ENCODE measurements at places on chromosomes 1 and 21.

- no peak for DNase-seq
Observed at GRCh38 chr1:24206516-24207394, 19.7 kb upstream of the IFNLR1 start.

GRCh38 chr1:244192325-244192724, 141.2 kb downstream of the ZBTB18 start:
- no peak for DNase-seq

DNA sequence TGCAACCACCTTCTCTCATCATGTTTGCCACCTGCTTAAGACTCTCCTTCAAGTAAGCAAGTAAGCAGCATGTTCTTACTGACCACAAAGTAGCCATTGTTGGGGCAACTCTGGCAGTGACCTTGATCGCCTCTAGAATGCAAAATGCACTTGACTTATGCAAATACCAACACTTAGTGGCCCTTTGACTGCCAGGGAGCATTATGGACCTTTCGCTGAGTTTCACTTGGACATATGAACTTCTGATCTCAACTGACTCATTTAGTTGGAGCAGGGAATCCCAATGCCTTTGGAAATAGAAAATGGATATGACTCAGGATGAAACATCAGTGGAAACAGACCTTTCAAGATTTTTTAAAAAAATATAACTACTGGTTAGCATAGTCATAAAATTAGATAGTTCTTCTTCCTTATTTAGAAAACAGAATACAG, 6.1 kb upstream of the PLA2G5 start:
- no peak for DNase-seq

DNA sequence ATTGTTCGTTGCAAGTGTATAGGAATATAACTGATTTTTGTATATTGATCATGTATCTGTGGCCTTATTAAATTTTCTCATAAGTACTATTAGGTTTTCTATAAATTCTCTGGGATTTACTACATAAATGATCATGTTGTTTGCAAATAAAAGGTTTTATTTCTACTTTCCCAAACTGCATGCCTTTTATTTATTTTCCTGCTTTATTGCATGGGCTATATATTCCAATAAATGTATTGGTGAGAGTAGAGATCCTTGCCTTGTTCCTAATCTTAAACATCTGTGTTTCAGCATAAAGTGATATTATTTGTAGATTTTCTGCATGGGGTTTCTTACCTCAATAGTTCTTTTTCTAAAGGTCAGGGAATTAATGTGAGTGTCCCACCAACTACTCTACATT, 107.0 kb upstream of the CD55 start:
- DNase-seq = no peak

GRCh38 chr1:48955774-48956173, 179.1 kb upstream of the BEND5 start:
- no peak for DNase-seq

DNA sequence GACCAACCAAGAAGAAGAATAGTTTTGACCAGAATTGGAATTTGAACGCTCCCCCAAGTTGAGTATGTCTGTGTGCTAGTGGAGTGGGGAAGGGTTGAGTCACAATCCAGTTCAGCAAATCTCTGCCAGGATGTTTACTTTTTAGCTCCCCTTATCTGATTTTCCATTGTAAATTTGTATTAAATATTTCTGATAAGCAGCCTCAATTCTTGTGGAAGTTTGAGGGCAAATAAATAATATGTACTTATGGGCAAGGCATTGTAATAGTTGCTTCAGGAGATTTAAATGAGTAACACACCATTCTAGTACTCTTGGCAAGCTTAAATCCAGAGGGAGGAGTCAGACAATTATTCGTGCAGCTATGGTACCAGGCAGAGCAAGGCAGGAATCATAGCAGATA, 14.4 kb downstream of the CXADR start:
- no peak for DNase-seq

GRCh38 chr21:44299458-44300261, at the start of gene PFKL:
Gene PFKL (plus strand): TSS chr21:44300053. CDS start chr21:44300106, 53 bp downstream.
- peak; percentile 84 for DNase-seq

- DNase-seq = no peak
Observed at GRCh38 chr1:9733160-9733789, 81.7 kb downstream of the PIK3CD start.

DNA sequence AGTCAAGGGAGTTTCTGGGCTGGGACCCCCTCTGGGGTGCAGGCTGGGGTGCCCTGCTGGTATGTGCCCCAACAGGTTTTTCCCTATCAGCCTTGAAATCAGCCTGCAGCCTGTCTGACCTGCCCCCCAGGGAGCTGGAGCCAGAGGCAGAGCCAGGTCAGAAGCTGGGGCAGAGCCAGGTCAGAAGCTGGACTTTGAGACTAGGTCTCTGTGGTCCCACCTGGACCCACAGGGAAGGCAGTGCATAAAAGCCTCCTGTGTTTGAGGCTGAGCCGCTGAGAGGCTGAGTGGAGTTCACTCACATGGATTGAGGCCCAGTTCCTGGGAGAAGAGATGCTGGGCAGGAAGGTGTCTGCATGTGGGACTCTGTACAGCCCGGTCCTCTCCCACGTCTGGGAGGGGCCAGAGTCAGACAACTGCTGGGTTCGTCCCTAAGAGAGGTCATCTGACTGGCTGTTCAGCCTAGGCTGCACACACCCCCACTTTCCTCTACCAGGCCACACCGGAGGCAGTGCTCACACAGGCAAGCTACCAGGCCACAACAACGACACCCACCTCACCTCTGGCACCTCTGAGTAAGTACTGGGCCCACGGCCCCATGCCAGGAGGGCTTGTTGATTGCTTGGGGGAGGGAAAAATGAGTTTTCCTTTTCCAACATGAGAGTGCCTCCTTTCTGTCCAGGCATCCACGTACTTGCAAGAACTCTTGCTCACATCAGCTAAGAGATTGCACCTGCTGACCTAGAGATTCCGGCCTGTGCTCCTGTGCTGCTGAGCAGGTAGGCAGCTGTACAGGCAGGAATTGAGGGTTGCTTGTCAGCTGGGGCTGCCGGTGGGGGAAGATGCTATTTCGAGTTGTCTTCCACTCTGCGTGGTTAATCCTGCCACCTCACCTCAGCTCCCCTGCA, at the start of gene ANXA9:
Gene ANXA9, plus strand, starts transcription at position 488 of the 908 bp plus-strand sequence. CDS start 814 bp downstream, outside the sequence.
- DNase-seq = peak; percentile 69

- peak; percentile 50 for DNase-seq
Observed at GRCh38 chr1:196115646-196116045, 492.6 kb downstream of the KCNT2 start.

- no peak for DNase-seq
Observed at GRCh38 chr1:119040906-119041305, 52.8 kb upstream of the TBX15 start.

DNA sequence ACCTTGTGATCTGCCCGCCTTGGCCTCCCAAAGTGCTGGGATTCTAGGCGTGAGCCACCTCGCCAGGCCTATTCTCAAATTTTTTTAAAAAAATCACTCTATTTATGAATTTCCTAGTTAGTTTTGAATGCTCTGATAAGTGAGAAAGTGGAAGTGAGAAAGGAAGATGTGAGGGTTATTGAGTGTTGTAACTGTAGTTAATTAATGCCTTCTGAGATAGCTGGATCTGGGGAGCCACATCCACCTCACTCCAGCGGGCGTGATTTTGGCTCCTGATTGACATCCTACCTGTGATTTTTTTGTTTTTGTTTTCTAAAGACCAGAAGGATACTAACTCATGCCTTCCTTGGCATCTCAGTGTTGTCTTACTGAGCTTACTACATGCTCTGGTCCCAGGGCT, 65.6 kb downstream of the ST3GAL3 start:
- no peak for DNase-seq

DNA sequence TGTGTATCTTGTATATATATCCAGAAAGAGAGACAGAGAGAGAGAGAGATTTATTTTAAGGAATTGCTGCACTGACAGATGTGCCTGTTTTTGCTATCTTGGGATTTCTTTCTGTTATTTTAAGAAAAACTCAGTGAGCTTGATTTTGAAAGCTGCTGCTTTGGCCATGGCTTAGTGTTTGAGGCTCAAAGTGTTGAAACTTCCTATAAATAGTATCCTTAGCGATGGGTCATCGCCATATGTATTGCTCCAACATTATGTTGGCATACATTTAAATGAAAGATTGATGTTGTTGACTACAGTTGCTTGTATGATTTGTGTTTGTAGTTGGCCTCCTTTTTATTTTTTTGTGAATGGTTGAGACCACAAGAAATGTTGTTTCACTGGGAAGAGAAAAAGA, 29.0 kb upstream of the NTPCR start:
- DNase-seq = no peak

DNA sequence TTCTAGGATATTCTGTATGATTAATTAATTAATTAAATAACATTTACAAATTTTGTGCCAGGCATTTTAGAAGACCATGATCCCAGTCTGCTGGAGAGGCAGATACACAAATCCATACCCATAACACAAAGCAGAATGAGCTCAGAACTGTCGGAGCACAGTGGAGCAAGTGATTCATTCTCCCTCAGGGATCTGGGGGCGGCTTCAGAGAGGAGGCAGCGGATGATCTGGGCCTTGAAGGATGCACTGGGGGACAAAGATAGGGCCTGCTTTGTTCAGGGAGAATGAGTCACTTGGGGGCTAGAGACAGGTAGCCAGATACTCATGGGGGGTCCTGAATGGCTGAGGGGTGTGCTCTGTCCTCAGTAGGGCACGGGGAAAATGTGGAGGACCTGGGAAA, 50.9 kb upstream of the TRABD2B start:
- DNase-seq = no peak

- peak; percentile 34 for DNase-seq
Observed at GRCh38 chr1:11528611-11529261, 49.8 kb downstream of the DISP3 start.

GRCh38 chr21:25501462-25501861, 105.8 kb downstream of the MRPL39 start:
- no peak for DNase-seq

DNA sequence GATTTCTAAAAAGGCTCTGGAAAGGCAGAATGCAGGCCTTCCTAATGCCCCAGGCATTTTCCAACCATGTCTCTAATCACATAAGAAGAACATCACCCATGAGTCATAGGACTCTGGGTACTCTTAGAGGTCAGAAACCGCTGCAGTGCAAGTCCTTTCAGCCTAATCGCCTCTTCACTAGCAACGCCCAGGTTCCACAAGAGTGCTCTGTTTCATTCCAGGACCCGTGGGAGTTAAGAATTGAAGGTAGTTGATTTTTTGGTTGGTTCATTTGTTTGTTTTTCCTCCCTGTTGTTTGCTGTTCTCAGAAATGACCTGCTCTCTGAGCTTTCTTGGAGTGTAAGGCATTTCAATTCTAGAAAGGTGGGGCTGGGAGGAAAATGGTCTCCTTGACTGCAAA, 123.2 kb downstream of the NR5A2 start:
- DNase-seq = no peak

- DNase-seq = no peak
Observed at GRCh38 chr1:236035681-236036101, 29.2 kb downstream of the NID1 start.

- no peak for DNase-seq
Observed at GRCh38 chr1:8607906-8608305, 209.5 kb downstream of the RERE start.

DNA sequence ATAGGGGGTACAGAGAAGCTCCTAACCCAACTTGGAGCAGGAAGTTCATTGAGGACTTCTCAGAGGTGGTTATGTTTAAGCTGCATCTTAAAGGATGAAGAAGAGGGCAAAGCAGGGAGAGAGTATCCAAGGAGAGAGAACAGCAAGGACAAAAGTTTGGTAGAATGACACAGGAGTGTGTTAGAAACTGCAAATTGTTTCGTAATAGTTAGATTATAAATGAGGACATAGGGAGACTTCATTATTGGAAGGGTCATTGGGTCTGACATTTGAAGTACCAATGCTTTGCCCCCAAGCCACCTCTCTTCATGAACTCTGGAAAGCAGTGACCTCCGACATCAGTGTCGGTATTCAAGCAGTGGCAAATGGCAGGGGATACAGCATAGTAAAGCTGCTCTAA, 209.6 kb upstream of the JUN start:
- DNase-seq = no peak

DNA sequence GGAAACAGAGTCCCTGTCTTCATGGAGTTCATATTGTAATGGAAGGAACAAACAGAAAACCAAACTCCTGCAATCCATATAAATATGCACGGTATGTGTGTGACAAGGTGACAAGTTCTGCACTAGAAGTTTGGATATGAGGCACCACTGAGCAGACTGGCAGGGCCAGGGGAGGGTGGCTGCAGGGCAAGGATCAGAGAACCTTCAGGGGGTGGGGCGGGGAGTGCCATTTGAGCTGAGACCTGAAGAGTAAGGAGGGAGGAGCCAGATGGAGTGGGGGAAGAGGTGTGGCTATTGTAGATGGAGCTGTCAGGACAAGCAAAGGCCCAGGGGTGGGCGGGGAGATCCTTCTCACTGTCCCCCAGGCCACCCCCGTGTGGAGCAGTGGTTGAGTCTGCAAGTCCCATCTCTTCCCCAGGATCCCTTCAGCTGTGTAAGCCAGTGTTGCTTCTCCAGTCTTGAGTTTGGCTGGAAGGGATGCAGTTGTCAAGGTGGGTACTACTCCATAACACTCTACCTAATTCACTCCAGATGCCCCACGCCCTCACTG, 76.4 kb downstream of the ATP5PO start:
- DNase-seq = peak; percentile 60

DNA sequence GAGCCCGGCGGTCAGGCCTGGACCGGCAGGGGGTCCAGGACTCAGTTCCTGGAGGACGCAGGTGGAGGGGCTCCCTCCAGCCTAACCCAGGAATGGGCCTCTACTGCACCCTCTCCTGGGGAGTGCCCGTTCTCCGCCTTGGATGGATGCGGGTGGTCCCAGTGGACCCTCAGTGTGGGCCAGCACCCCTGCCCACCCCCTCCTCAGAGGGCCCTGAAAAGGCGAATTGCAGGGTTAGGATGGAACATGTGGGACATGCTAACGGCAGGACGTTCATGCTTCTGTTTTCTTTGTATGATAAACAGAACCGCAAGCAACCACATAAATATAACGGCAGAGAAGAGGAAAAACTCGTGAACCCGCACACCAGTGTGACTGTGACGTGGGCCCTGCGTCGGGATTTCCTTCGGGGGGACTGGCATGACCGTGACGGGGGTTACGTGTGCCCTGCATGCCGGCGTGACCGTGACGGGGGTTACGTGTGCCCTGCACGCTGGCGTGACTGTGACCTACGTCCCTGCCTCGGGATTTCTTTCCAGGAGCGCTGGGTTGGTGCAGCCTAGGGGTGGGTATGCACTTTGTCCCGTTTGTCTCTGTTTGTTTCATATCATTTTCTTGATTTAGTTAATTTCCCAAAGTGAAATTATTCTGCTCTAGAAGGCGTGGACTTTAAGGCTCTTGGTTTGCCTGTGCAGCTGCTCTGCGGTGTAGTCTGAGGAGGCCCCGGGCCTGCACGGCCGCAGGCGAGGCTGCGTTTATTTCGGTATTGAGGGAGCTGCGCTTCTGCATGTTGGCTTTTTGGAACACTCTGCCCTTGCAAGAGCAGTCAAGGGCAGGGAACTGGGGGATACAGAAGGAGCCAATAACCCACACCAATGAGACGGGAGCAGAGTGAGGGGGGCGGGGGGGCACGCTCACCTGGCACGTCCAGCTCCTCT, 3.1 kb downstream of the FTCD start:
- DNase-seq = peak; percentile 48

DNA sequence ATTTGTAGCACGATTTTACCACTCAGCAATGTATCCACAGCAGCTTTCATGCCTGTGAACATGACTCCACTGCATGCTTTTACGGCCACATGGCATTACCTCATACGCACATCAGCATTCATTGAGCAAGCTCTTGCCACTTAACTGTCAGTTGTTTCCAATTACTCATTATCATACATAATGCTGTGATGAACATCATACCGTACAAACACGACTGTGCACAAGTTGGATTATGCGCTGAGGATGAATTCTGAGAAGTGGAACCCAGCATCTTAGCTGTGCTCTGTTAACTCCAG, 9.6 kb downstream of the UMODL1 start:
- no peak for DNase-seq
